ENCODE measurements at places on chromosomes 12 and 14.
A peak's percentile ranks its signal among the peaks of the same experiment; 100 is the strongest.

GRCh38 chr12:1885082-1885596 lies 33.3 kb downstream of the CACNA2D4 start:
- no peak for DNase-seq
- no peaks in the 10 kb centered on the region for H3K27me3 ChIP-seq
- H3K4me1 ChIP-seq: no peaks in the 10 kb centered on the region
- no peaks in the 10 kb centered on the region for H3K36me3 ChIP-seq
- no peak overlapping the region for H3K4me3 ChIP-seq

DNA sequence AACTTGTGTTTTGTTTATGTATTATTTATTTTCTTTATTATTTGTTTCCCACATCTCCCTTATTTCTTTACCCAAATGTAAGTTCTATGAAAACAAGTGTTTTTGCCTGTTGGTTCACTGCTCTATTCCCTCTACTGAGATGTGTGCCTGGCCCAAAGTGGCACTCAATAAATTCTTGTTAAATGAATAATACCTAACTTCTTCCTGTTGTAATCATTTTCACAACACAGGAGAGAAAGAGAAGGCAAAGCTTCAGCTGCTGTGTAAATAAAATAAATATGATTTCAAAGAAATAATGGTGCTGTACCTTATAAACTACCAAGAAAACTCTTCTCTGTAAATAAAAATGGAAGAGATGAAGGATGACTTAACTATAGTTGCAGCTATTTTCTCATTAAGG lies 116.2 kb downstream of the TRHDE start:
- no peaks in the 10 kb centered on the region for H3K36me3 ChIP-seq
- no peaks in the 10 kb centered on the region for H3K27me3 ChIP-seq
- no peak overlapping the region for H3K4me3 ChIP-seq
- no peak overlapping the region for H3K27ac ChIP-seq

- H3K27me3 ChIP-seq: no peaks in the 10 kb centered on the region
- DNase-seq: no peak
- no peaks in the 10 kb centered on the region for H3K36me3 ChIP-seq
- no peak overlapping the region for H3K4me3 ChIP-seq
- no peak overlapping the region for H3K27ac ChIP-seq
- H3K4me1 ChIP-seq: no peaks in the 10 kb centered on the region
Observed at GRCh38 chr12:30679241-30679640, 16.4 kb downstream of the IPO8 start.

DNA sequence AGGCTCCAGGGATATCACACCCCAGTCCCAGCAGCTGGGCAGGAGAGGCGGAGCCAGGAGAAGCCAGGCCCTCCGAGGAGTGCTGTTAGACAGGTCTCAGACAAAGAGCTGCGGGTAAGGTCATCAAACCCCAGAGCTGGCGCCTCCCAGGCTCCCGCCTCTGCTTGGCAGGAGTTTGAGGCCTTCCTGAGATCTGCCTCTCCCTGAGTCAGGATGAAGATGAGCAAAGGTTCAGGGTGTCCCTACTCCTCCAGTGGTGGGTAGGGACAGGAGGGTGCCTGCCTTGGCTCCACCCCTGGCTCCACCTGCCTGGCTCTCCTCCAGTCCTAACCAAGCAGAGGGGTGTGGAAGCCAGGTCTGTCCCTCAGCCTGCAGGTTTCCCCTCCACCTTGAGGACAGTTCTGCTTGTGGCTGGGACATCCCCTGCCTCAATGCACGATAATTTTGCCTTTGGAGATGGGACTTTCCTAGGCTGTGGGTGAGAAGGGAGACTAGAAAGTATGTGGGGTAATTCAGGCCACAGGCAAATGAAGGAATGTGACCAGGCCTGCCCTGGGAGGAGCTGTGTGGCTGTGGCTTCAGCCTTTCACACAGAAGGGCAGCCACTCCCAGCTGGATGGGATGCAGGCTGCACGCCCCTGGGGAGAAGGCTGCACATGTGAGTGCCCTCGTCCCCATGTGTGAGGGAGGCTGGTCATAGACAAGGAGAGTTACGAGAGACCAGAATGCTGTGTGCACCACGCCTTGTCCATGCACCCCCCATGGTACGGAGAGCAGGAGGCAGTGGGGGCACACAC lies 2.2 kb downstream of the PLEKHG6 start:
- no peaks in the 10 kb centered on the region for H3K36me3 ChIP-seq
- no peaks in the 10 kb centered on the region for H3K27me3 ChIP-seq
- H3K27ac ChIP-seq: no peak overlapping the region
- H3K4me1 ChIP-seq: peaks cover 3% of the 10 kb centered on the region

- H3K4me3 ChIP-seq: no peak overlapping the region
- no peaks in the 10 kb centered on the region for H3K4me1 ChIP-seq
- DNase-seq: no peak
- no peaks in the 10 kb centered on the region for H3K27me3 ChIP-seq
- H3K36me3 ChIP-seq: no peaks in the 10 kb centered on the region
- no peak overlapping the region for H3K27ac ChIP-seq
Observed at GRCh38 chr12:68794653-68795251, 13.2 kb upstream of the MDM2 start.

DNA sequence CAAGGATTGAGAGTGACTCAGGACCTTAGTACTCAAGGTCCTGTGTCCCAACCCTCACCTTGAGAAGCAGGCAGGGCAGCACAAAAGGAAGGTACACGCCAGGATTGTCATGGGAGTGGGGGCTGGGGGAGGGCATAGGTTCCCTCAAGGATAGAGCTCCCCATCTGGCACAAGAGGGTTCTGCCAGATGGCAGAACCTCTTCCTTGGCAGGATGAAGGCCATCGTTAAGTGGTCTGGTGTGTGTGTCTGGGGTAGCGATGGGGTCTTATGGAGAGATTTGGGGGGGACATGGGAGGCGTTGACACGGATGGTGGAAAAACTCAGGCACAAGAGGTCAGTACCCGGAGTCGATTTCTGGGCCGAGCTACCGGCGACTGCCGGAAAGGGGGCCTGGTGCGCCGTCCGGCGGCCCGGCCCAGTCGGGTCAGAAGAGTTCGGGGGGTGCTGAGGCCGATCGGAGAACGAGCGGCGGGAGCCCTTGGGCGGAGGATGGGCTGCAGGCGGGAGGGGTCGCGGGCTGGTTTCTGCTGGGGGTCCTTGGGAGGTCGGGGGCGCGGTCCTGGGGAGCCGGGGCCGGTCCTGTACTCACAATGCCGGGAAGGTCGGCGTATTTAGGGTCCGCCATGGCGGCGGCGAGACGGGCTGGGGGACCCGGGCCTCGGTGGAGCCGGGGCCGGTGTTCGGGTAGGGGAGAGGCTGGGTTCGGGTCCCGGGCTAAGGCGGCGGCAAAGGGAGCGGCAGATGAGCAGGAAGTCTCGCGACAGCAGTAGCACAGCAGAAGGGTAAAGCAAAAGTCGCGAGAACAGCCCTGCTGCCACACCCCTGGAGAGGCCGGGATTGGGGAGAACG lies at the start of gene DCTN2:
Gene DCTN2, minus strand, starts transcription at position 755 of the 850 bp plus-strand sequence. Its CDS starts 129 bp downstream, at position 626.
- no peaks in the 10 kb centered on the region for H3K36me3 ChIP-seq
- H3K4me1 ChIP-seq: peaks cover 6% of the 10 kb centered on the region
- H3K4me3 ChIP-seq: peak within 1 kb of the TSS; percentile 79
- DNase-seq: peak; percentile 94
- H3K27ac ChIP-seq: peak within 1 kb of the TSS; percentile 23

GRCh38 chr14:88614218-88614907 lies 51.5 kb downstream of the ZC3H14 start:
- no peak overlapping the region for H3K27ac ChIP-seq
- no peaks in the 10 kb centered on the region for H3K27me3 ChIP-seq
- H3K4me1 ChIP-seq: no peaks in the 10 kb centered on the region
- DNase-seq: no peak
- no peak overlapping the region for H3K4me3 ChIP-seq
- peaks cover 2% of the 10 kb centered on the region for H3K36me3 ChIP-seq

DNA sequence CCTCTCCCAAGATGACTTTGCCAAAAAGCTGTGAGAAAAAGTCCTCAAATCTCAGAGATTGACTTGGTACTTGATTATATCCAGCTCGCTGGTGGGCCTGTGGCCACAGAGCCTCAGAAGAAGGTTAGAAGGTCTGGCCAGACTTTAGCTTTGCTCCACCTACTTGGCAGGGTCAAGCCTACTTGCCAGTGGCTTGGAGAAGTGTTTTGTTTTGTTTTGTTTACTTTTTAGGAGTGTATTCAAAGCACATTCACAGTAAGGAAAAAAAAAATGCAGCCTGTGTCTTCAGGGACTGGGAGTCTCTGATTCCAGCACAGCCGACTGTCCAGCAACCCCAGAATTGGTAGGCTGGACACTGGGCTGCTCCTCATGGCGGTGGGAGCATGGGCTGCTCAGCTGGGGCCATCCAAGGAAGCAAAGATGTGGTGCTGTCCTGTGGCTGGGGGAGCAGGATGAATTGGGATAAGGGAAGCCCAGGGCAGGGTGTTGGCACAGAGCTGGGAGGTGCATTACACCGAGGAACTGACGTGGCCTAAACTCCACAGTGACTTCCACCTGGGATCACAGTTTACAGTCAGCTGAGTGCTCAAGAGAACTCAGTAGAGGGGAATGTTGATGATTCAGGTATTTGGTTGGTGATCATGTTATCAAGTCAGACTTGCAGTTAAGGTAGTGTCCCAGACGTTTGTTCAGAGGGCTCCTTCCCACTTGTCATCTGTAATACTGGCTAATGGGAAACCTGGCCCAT lies 73.5 kb downstream of the PPP2R5C start:
- no peak for DNase-seq
- H3K27ac ChIP-seq: peak overlapping the region; percentile 78
- no peak overlapping the region for H3K4me3 ChIP-seq

- no peak overlapping the region for H3K4me3 ChIP-seq
- H3K27me3 ChIP-seq: no peaks in the 10 kb centered on the region
- H3K36me3 ChIP-seq: no peaks in the 10 kb centered on the region
Observed at GRCh38 chr12:52740584-52740983, 36.6 kb downstream of the KRT76 start.

GRCh38 chr14:94395888-94396574 lies 7.6 kb upstream of the SERPINA1 start:
- no peaks in the 10 kb centered on the region for H3K4me1 ChIP-seq
- no peak overlapping the region for H3K27ac ChIP-seq
- H3K4me3 ChIP-seq: no peak overlapping the region

GRCh38 chr12:57965766-57966165 lies 24.4 kb downstream of the ATP23 start:
- H3K4me3 ChIP-seq: no peak overlapping the region
- no peaks in the 10 kb centered on the region for H3K4me1 ChIP-seq
- DNase-seq: no peak
- H3K27me3 ChIP-seq: no peaks in the 10 kb centered on the region
- H3K27ac ChIP-seq: no peak overlapping the region

GRCh38 chr14:55417955-55418354 lies 6.3 kb upstream of the ATG14 start:
- DNase-seq: no peak
- H3K4me1 ChIP-seq: no peaks in the 10 kb centered on the region
- H3K27ac ChIP-seq: no peak overlapping the region
- H3K36me3 ChIP-seq: no peaks in the 10 kb centered on the region

DNA sequence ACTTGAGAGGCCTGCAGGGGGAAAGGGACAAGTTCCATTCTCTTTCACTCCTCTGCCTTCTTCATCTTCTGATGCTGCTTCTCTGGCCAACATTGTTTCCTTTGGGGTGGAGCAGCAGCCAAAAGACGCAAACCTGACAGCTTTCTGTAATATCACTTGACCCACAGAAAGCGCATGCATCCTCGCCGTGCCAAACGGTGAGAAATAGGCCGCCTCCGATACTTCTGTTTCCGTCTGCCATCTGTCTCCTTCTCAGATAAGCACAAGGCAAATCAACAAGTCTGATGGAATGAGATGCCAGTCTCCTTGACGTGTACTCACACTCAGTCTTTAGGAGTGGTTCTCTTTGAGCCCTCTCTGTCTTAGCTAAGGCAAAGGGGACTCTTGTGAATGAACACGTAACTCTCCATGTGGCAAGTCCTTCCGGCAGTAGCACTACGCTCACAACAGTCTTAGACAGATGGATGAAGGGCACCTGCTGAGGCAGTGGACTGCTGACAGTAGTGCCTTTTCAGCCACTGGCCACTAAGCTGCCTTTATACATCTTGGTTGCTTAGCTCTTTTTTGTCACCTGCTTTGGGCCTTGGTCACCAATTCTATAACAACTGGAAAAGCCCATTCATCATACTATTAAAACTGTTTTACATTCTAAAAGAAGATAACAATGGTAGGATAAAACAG lies 214.1 kb downstream of the FBXL14 start:
- H3K27me3 ChIP-seq: no peaks in the 10 kb centered on the region
- no peaks in the 10 kb centered on the region for H3K4me1 ChIP-seq
- DNase-seq: no peak
- no peaks in the 10 kb centered on the region for H3K36me3 ChIP-seq
- no peak overlapping the region for H3K4me3 ChIP-seq
- H3K27ac ChIP-seq: no peak overlapping the region

DNA sequence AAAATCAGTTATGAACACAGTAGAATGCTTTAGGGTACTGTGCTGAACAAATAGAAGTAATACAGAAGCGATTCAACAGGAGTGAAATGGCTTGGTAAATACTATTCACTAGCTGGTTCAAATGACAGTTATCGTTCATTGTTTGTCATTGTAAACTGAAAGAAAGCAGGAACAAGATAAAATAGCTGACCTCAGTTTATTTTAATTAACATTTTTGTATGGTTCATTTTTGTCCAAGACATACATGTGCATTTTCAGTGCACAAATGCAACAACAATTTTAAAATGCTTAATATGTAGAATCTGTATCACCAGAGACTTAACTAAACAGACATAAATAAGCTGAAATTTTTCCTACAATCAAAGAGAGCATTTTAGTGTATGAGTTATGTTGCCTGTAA lies 49.9 kb downstream of the ALX1 start:
- no peaks in the 10 kb centered on the region for H3K4me1 ChIP-seq
- DNase-seq: no peak
- H3K4me3 ChIP-seq: no peak overlapping the region
- no peaks in the 10 kb centered on the region for H3K36me3 ChIP-seq
- H3K27ac ChIP-seq: no peak overlapping the region
- H3K27me3 ChIP-seq: no peaks in the 10 kb centered on the region

DNA sequence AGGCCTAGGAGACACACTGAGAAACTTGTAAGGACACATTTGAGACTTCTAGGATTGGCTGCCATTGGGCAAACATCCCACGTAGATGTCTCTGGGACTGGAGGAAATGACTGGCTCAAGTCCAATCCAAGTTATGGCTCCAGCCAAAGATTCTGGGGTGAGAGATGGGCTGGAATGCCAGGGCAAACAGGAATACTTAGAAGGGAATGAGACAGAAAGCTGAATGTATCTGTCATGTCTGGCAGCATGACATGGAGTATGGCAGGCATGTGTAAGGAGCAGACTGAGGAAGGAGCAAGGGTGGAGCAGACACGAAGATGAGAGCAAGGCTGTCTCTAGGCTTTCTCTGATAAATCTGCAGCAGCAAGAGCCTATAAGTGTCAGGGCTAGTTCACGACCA lies 209.2 kb downstream of the PHLDA1 start:
- no peak overlapping the region for H3K4me3 ChIP-seq
- DNase-seq: no peak
- no peaks in the 10 kb centered on the region for H3K36me3 ChIP-seq
- no peaks in the 10 kb centered on the region for H3K4me1 ChIP-seq
- no peaks in the 10 kb centered on the region for H3K27me3 ChIP-seq
- H3K27ac ChIP-seq: no peak overlapping the region

DNA sequence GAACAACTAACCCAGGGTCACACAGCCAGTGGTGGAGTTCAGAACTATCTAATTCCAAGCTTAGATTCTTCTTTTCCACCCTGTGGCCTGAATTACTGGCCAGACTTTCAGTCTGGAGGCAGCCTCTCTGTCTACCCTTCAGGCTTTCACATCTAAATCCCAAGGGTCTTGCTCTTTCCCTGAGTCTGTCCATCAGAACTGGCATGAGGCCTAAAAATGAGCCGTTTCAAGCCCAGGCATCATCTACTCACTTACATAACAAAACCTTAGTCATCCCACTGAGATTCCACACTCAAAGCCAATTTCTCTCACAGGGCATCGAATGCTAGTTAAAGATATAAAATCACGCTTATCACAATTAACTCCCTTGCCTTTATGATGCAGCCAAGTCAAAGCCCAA lies 1.3 kb upstream of the PTGDR start:
- no peak for DNase-seq
- peaks cover 5% of the 10 kb centered on the region for H3K4me1 ChIP-seq
- H3K27me3 ChIP-seq: no peaks in the 10 kb centered on the region
- no peaks in the 10 kb centered on the region for H3K36me3 ChIP-seq

All from ovary (tissue), 10 donors.